ENCODE measurements at places on chromosomes 12 and 14.

DNA sequence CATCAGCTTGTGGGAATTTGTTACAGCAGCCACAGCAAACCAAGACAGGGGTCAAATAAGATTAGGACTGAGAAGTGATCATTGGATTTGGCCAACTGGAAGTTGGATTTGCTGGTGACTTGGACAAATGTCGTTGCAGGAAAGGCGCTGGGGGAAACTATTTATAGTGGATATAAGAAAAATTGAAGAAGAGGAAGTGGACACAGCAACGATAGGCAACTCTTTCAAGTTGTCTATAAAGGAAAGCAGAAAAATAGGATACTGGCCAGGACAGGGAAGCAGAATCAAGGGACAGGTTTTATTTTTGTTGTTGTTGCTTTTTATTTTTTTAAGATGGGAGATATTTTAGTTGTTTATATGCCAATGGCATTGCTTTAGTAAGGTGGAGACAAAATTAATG is 56.2 kb upstream of the RTRAF start:
- DNase-seq, result no peak

- DNase-seq, result no peak
Measured at GRCh38 chr14:23632461-23633159, 3.6 kb upstream of the DHRS2 start.

DNA sequence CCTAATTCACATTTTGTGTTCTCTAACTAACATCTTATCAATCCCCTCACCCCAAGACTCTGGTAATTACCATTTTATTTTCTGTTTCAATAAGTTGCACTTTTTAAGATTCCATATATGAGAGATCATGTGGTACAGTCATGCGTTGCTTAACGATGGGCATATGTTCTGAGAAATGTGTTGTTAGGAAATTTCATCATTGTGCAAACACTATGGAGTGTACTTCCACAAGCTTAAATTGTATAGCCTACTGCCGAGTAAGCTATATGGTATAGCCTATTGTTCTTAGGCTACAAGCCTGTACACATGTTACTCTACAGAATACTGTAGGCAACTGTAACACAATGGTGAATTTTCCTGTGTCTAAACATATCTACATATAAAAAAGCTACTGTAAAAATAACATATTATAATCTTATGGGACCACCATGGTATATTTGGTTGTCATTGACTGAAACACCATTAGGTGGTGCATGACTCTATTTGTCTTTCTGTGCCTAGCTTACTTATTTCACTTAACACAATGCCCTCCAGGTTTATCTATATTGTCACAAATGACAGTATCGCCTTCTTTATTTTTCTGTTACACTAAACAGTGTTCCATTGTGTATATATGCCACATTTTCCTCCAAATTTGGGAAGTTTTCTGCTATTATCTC is 473.4 kb upstream of the LMO3 start:
- no peak for DNase-seq

DNA sequence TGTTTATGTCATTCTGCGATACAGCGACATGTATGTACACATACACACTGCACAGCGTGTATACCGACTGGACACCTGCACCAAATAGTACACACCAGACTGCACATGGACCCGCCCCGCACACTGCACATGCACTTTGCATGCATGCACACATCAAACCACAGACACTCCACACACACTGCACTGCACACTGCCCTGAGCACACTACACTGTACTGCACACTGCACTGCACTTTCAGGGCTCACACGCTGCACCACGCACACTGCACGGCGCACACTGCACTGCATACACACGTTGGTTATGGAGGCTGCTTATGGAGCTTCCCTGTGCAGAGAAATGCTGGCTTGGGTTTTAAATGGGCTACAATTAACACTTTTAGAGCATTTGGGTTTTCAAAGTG is 1.6 kb downstream of the PAPLN start:
- DNase-seq, result no peak

- no peak for DNase-seq
Measured at GRCh38 chr14:39440975-39441374, 8.7 kb upstream of the FBXO33 start.

- DNase-seq, result no peak
Measured at GRCh38 chr14:94081386-94081820, 293 bp downstream of the IFI27L1 start.

DNA sequence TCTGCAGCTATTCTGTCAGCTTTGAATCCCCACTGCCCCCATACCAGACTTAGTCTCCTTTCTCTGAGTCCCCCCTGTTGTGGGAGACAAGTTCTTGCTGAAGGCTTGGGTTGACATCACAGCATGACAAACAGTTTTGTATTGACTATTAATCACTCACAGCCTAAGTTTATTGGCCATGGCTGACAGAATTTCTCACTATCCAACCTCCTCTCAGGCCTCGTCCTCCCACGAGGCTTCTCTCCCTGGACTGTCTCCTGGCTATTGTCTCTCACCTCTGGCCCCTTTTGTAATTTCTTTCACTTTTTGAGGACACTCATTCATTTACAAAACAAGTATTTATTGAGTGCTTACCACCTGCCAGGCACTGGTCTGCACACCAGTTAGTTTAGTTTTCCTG is 35.2 kb upstream of the DCD start:
- no peak for DNase-seq

DNA sequence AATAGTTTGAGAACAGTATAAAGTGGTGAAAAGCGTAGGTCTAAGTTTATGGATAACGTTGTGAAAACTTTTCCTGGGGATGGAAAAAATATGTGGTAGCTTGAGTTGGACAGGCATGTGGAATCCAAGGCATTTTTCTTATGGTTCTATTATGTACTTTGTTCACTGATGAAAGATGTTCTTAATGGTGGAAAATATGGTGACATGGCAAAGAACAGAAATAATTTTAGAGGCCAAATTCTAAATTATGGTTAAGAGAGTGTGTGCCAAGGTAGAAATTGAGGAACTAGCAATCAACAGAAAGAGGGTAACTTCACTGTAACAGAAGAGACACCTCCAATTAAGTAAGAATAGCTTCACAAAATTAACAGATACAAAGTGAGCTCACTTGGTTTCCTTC is 427.8 kb downstream of the SLC6A15 start:
- no peak for DNase-seq

- no peak for DNase-seq
Measured at GRCh38 chr12:30829876-30830275, 75.1 kb upstream of the CAPRIN2 start.

DNA sequence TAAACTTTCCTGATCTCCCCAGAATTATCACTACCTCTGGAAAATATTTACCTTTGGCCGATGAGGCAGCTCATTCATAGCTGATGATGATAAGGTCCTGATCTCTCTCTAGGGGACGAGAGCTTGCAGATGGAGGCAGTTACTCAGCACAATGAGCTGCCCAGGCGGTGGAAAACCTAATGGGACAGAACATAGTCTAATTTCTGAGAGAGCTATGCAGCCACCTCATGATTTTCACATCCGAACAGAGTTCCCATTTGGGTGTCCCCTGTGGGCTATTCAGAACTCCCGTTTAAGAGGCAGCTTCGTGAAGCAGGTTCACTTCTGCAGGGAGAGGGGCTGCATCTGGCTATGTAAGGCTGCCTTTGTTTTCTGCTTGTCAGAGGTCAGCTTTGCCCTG is 724.6 kb upstream of the TMEM132C start:
- DNase-seq, result no peak

- DNase-seq, result no peak
Measured at GRCh38 chr12:54416687-54417603, 2.1 kb downstream of the ITGA5 start.

GRCh38 chr12:86104087-86104486 is 152.1 kb downstream of the MGAT4C start:
- DNase-seq, result no peak

- DNase-seq, result no peak
Measured at GRCh38 chr12:29148596-29148910, 525 bp upstream of the FAR2 start.

GRCh38 chr12:80710727-80711449 is 3.5 kb downstream of the MYF6 start:
- DNase-seq, result no peak

DNA sequence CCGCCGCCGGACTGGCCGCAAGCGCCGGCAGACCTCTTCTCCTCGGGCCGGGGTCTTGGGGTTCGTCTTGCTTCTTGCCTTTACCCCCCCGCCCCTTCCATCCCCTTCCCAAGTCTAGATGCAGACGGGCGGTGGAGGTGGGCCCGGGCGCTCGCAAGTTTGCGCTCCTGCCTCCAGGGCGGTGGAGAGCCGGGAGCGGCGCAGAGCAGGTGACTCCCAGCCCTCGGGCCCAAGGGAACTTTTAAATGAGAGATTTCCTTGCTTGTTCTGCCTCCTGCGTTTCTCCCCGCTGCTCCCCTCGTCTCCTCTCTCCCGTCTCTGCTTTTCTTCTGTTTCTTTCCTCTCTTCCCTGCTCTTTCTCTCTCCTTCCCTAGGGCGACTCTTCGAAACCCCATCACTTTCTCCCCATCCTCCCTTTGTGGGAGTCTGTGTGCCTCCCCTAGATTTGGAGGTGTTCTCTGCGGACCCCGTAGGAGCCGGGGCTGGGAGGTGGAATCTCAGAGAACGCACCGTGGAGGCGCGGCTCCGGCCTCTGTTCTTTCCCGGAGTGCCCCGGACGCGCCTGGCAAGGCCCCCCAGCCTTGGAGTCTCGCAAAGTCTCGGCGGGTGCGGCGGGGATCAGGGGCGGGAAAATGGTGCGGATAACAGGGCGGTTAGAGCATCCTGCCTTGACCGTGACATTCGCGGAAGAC is 114.7 kb upstream of the MYL2 start:
- no peak for DNase-seq

DNA sequence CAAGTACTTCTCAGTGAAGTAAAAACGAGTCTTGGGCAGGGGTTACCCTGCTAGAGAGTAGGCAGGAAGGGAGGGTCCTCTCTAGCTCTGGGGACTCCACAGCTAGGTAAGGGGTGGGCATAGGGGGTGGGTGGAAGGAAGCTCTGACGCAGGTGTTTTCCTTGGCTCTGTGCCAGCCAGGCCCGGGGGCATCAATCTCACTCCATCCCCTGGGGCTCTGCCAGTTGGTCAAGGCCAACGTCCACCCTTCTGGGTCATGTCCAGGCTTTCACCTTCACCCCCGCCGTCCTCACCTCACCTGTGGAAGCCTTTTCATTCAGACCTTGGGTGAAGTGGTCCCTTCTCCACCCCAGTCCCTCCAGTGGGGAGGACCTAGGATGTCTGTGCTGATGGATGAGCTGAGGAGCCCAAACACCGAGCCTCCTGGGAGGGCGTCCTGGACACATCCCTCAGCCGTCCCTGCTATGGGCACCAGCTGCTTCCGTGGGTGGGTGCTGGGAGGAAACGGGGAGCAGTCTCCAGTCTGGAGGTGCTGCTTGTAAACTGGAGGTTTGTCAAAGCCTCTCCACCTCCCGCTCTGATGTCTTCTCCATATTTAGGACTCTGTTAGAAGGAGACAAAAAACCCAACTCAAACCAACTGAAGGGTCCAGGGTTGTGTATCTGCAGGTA is 71.5 kb upstream of the SFSWAP start:
- DNase-seq, result no peak

GRCh38 chr12:53887881-53888280 is 50.8 kb upstream of the HOXC13 start:
- DNase-seq, result no peak

GRCh38 chr14:89356927-89357326 is 60.1 kb downstream of the FOXN3 start:
- DNase-seq, result no peak
